ENCODE measurements at places on chromosomes 5 and 9.

DNA sequence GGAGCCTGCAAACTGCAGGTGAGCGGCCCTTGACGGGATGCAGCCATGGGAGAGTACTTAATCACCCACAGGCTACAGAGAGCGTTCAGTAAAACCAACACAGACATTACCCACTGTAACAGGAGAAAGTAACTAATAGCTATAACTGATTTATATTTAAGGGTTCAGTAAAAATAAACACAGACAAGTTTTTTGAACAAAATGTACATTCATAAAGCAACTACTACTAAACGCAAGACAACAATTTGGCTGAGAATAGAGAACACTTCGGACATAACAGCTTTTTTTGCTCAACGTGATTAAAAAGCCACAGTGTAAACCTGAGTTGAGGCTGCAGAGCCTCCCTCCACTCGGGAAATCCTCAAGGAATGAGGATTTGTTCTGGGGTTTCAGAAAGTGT lies 61.7 kb downstream of the LIFR start:
- no peak for DNase-seq

DNA sequence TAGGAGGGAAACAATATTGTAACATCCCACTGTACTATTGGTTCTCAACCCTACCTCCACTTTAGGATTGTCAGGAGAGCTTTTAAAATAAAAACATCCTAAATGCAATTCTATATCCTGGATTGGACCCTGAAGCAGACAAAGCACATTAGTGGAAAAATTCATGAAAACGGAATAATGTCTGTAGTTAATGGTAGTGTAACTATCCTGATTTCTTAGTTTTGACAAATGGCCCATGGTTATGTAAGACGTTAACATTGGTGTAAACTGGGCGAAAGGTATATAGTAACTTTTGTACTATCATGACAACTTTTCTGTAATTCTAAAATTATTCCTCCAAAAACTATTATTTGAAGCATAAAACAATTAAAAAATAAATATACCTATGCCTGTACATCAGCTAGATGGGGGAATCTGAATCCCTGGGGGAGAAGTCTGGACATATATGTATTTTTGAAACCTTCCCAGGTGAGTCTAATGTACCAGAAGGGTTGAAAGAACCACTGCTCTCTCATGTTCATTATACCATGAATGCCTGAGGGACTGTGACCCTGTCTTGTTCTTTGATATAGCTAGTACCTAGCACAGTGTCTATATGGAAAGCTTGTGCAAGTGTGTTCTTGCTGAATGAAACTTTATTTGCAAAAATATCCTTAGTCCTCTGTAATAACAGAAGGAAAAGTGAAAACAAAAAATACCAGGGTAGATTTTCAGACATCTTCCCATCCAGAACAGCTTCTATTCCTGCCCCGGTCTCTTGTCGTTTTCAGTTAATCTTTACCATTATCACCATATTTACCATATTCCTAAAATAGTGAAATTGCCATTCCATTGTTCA lies 3.4 kb upstream of the TRMO start:
- no peak for DNase-seq

- no peak for DNase-seq
Measured at GRCh38 chr5:34685485-34686165, 29.5 kb downstream of the RAI14 start.

GRCh38 chr9:136297766-136298735 lies 5.8 kb downstream of the CCDC187 start:
- DNase-seq, result no peak

DNA sequence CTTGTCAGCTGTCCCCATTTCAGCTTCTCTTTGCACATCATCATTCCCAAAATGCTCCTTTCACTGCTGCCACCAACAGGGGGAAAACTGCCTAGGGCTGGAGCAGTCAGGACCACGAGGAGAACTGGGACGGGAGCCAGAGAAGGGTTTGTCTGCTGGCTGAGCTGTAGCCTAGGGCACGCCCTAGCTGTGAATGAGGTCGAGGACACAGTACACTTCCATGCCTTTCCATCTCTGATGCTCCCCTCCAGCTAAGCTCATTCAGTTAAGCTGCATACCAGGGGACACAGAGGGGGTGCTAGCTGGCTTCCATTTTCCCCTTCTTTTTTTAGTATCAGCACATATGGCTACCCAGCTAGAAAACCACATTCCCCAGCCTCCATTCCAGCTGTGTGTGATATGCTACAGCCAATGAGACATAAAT lies 64.7 kb downstream of the STK10 start:
- DNase-seq, result no peak

- DNase-seq, result no peak
Measured at GRCh38 chr5:100788417-100788816, 114.7 kb downstream of the ST8SIA4 start.

DNA sequence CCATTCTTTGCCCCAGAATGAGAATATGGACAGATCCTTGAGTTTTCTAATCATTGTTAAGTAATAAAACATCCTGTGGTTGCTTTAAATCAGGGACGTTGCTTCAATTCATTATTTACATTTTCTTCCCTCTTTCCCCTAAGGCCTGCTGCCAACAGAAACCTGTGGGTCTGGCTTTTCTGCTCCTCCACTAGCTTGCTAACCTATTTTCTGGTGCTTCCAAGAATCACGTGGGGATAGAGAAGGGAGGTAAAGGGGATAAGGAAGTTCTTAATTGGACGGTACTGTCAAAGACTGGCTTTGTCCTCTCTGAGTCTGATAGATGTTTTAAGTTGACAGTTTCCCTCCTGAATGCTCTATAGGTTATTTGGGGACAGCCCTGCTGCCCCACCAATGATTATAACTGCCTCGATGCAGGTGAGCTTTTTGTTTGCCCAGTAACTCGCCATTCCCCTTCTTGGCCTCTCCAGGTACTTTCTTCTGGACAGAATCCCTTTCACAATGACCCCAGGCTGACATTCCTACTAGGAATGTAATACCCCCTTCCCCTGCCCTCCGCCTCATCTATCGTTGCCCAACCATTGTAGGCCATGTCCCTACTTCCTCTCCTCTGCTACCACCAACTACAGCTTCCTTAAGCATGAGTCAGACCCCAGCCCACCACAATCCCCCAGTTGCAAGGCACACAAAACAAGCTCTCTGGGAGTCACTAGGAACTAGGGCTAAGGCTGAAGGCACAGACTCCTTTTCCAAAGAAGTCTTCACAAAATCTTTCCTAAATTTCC lies 19.9 kb upstream of the CPEB4 start:
- peak; percentile 46 for DNase-seq
